Hematopoietic multipotent progenitor cell treated with erythropoietin and hydrocortisone succinate and interleukin-3 and kit ligand, for 17 days (in vitro differentiated cells): ENCODE measurements at places on chromosomes 7 and 10.

GRCh38 chr7:27211764-27212204 is 11.9 kb upstream of the HOXA13 start:
- DNase-seq: no peak

- no peak for DNase-seq
Measured at GRCh38 chr10:33045421-33045820, 87.4 kb upstream of the ITGB1 start.

DNA sequence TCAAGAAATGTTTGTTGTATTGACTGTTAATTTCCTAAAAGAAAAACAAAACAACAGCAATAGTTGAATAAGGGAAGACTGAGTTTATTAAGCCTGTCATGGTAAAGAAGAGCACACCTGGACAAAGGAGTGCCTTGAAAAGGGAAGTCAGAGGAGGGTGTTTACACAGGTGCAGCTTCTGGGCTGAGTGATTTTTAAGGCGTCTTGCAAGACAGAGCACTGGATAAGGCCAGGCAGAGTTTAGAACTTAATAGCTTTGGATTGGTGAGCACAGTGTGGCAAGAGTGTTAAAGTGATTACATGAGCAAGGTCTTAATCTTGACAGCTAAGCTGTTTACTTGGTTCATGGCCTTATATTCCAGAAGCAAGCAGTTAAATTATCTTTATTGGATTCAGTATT is 423.2 kb downstream of the CNTNAP2 start:
- no peak for DNase-seq

DNA sequence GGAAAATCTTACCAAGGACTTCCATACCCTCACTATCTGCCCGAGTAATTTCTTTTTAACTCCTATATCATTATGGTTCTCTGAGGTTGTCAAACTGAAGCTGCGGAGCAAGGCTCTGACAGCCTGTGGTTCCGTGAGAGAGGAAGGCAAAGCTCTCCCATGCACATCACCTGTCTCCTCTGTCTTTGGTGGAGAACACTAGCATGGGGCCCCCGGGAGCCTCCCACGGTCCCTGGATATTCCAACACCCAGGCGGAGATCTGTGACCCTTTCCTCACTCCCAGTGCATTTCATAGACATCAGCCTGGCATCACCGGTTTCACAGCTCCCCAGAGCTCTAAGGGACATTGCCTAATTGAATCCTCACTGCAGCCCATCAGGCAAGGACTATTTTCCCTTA is 10.4 kb downstream of the RBP4 start:
- DNase-seq: no peak

GRCh38 chr7:90736316-90736715 is 140.2 kb downstream of the CDK14 start:
- DNase-seq: no peak

DNA sequence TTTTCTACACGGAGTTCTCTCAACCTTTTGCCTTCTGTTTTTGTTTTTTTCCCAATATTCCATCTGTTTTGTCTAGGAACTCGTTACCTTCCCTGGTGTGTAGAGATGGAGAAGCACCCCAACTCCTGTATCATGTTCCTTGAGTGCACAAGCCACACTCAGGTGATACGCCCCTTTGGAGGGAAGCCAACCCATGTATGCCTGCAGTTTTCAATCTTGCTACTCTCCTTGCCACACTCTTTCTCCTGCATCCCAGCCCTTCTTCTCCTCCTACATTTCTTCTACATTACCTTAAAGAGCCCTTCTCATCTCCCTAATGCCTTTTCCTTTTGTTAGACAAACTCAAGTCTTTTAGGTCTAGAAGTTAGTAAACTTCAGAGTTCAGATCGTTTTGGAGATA is 10.2 kb upstream of the SP4 start:
- peak; percentile 61 for DNase-seq

DNA sequence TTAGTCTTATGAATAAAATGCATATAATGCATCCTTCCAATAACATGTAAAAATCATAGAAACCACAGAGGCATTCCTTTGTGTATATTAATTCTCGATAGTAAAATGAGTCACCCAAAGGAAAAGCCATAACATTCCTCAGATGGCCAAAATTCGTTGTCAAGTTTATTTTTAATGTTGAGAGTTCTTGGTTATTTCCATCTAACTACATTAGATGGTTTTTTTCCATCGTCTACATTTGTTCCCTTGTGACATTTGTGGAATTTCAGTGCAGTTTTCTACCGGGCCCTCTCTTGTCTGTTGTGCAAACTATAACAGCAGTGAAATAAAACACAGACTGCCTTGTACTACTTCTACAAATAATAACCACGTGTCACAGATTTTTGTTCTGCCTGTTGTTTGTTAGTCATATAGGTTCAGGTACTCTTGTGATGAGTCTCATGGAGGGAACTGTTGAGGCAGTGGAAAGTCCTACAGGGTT is 54.7 kb upstream of the CCAR1 start:
- DNase-seq: no peak

GRCh38 chr7:128876586-128876977 is 13.9 kb downstream of the ATP6V1F start:
- no peak for DNase-seq

DNA sequence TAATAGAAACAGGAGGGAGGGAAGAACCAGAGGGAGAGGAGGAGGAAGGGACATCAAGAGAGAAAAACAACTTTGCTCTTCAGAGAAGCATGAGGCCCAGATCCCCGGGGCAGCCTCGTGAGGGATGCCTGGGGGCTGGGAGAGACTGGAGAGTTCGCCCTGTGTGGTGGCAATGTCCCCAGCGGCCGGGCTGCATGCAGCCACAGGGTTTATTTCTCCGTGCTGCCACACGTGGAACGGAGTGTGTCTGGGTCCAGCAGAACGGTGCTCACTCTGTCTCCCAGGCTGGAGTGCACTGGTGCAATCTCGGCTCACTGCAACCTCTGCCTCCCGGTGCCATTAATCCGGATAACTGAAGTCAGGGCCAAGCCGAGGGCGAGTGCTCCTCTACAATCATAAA is 257.7 kb downstream of the ACTR3B start:
- DNase-seq: no peak

DNA sequence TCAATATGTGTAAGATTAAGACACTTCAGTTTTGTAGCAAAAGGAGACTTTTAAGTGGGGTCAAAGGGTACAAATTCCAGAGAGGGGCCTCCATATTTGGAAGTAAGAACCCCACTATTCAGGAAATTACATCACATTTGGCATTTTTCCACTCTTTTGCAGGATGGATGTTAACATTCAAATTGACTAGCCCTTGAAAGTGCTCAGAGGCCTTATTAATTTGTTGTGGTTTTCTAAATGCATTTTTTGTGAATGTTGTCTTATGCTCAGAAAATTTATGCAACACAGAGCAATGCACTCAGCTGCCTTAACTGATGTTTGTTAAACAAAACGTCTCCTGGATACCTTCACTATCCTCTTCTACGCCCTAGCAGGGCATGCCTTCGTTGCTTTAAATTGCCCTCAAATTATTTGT is 50.9 kb upstream of the PDLIM1 start:
- DNase-seq: no peak
